ENCODE measurements at places on chromosomes 16 and 17. TPM values are rescaled to one million over a fixed set of nuclear protein-coding genes. Genes with fewer than 3 reads are reported as not detected.

Gene SYNGR3
- total RNA-seq = 2.0 TPM

Gene CISD3
- total RNA-seq = 2.0 TPM

Gene KRTAP4-9
- total RNA-seq = not detected

Gene SGCA
- total RNA-seq = not detected

Gene RNF222
- not detected for total RNA-seq

Gene PRSS21
- total RNA-seq = 3.1 TPM

Gene TP53TG3F
- total RNA-seq = not detected

Gene DLX4
- not detected for total RNA-seq

Gene CCL11
- total RNA-seq = not detected

Gene ZMYND15
- total RNA-seq = 0.30 TPM

Gene TEPSIN
- total RNA-seq = 9.4 TPM

Gene WFDC1
- total RNA-seq = 0.05 TPM

Gene OTOP2
- not detected for total RNA-seq

Gene KCNJ18
- not detected for total RNA-seq

Gene NPIPA8
- not detected for total RNA-seq

Gene ITGAD
- not detected for total RNA-seq

Gene KRTAP4-6
- total RNA-seq = not detected

Gene FMNL1
- total RNA-seq = 7.5 TPM

Gene ABCA3
- 13.2 TPM for total RNA-seq

Gene MRPL27
- total RNA-seq = 69.3 TPM

Gene KRT20
- total RNA-seq = not detected

Gene DNAH9
- total RNA-seq = 0.55 TPM

Gene AIPL1
- total RNA-seq = not detected

Gene MYO19
- 59.4 TPM for total RNA-seq

Gene MAPK7
- 30.2 TPM for total RNA-seq

Gene ABCC3
- 250 TPM for total RNA-seq

Gene CCR7
- total RNA-seq = not detected

Gene CCL4L2
- not detected for total RNA-seq

Gene SLC13A2
- not detected for total RNA-seq

Gene MAPT
- total RNA-seq = under 0.01 TPM

Gene CCDC200
- total RNA-seq = not detected

Gene PHOSPHO1
- 0.05 TPM for total RNA-seq

Gene NLGN2
- 2.6 TPM for total RNA-seq

Gene OSGIN1
- 0.69 TPM for total RNA-seq

Gene KRTAP9-2
- not detected for total RNA-seq

Gene CIAPIN1
- 78.1 TPM for total RNA-seq

Gene TADA2A
- total RNA-seq = 14.5 TPM

Gene NXPH3
- total RNA-seq = not detected

Gene HIC1
- 1.0 TPM for total RNA-seq

Gene KRT36
- total RNA-seq = not detected

Gene DOK4
- total RNA-seq = 72.3 TPM

Gene FAM117A
- 3.1 TPM for total RNA-seq

Gene KRTAP4-4
- not detected for total RNA-seq

Gene TCAP
- total RNA-seq = not detected

Gene CHRNE
- total RNA-seq = 0.35 TPM

Gene GINS3
- total RNA-seq = 4.9 TPM

Gene FZD2
- total RNA-seq = 19.9 TPM

Gene CCDC40
- total RNA-seq = 1.4 TPM

Gene ZNF213
- total RNA-seq = 6.1 TPM

Gene ELMO3
- total RNA-seq = 20.1 TPM

Gene AARSD1
- total RNA-seq = 18.4 TPM

Gene CPSF4L
- not detected for total RNA-seq

Gene GPR139
- total RNA-seq = not detected

Gene C16orf86
- total RNA-seq = 11.1 TPM

Gene USP43
- 10.3 TPM for total RNA-seq

Gene GRB7
- 25.7 TPM for total RNA-seq

Gene CLEC3A
- not detected for total RNA-seq

Gene SCRN2
- total RNA-seq = 21.3 TPM
